Brain pericyte (primary cell): ENCODE measurements at places on chromosomes 1 and 21.

- DNase-seq: peak; percentile 60
Observed at GRCh38 chr1:46183079-46183847, 7.0 kb upstream of the P3R3URF start.

DNA sequence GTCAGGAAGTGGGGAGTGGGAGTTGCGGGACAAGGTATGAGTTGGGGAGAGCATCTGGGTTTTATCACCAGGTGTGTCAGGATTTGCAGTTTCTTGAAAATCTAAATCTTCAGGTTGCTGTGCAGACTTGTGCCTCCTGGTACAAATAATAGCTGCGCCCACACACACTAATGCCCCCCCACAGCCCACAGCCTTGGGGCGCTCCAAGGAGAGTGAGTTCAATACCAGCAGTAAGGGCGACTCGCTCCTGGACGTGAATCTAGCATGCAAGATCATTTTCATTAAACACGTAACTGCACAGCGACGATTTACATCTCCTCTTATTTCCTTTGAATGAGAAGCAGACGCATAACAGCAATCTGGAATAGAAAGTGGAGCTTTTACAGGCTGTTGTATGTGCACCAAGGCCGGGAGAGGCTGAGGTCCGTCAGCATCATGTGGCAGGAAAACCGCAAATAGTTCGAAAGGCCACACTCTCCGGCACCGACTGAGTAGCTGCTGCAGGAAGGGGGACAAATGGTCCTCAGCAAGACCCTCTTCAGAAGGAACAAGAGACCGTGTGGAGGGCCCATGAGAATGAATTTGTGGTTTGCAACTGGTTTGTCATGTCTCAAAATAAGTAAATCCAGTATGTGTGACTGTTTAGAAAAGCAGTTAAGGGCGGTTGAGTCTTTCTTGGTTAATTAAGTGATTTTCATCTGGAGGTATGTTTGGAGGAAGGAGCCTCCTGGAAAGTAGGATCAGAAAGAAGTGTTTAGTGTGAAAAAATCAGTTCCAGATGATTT, 439.5 kb downstream of the SMYD3 start:
- peak; percentile 7 for DNase-seq

GRCh38 chr1:54649921-54650320, 8.3 kb downstream of the MROH7 start:
- no peak for DNase-seq

DNA sequence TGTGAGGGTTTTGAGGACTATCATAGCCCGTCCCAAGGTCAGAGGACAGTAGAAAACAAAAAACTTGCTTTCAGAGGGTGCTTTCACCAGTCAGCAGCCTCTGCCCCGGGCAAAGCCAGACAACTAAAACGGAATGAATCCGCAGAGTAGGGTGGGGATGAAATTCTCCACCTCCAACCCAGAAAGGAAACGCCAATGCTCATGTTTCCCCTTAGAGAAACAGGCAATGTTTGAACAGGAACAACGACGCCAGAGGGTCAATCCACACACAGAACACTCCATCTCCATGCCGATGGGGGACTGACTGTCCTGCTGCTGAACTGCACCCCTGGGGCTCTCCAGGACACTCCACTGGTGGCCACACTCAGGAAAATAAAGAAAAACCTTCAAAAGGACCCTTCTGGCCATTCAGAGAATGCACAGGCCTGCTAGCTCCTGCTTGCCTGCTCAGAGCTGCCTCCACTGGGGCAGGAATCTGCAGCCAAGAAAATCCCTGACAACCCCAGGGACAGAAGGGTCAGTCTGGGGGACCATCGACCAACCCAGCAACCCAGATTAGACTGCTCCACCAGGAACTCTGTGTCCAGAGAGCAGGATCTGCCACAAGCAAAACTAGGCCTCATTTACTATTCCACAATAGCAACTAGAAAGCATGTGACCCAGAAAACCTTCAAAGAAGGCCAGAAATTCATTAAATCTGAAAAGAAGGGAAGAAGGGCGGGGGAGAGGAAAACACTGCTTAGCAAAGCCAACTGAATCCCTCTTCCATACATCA, 116.0 kb downstream of the TOMM20 start:
- DNase-seq: no peak

- no peak for DNase-seq
Observed at GRCh38 chr1:207959141-207959825, 48.4 kb upstream of the CD34 start.

DNA sequence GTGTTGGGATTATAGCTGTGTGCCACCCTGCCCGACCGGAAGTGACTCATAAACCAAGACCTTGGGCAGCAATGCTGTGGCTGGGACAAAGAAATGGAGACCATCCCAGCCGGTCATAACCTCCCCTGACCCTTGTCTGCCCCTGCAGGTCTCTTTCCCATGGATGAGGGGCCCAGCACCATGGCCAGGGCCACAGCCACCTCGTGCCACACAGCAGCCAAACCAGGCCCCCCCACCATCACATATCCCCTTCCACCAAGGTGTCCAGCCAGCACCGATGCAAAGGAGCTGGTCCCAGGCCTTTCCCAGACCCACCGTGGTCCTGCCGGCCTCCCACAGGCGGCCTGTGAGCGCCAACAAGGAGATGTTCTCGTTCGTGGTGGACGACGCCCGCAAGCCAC, 42.2 kb downstream of the FHAD1 start:
- no peak for DNase-seq

DNA sequence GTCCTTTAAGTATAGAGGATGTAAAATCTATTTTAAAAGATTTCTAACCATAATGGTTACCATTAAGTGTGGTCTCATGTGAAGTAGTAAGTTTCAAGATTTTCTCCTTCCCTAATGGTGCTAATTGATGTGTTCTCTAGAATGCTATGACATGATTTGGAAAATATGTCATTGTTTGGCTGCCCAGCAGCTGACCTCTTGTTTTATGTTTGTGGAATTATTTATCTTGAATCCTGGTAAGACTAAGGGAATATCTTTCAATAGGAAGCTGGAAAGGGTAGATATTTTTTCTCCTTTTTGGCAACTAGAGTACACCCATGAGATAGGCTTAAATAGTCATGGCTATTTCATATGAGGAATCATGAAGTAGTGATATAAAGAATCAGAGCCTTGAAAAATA, 139.8 kb upstream of the CHODL start:
- DNase-seq: no peak

GRCh38 chr1:95304803-95305202, 70.8 kb downstream of the RWDD3 start:
- DNase-seq: no peak

DNA sequence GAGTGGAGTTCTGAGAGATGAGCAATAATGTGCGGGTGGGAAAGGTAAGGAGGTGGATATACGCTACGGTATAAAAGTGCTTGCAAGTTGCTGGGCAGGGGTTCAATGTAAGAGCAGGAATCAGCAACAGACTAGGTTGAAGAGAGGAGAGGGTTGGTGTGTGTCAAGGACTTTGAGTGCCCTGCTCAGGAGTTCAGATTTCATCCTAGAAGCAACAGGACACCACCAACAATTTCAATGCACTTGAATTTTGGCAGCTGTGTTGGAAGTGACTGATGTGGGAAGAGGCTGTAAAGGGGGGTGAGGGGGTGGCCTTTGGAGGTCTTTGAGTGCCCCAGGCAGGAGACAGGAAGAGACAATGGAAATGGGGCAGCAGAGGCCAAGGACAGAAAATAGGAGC, 57.3 kb downstream of the RHOU start:
- DNase-seq: no peak

GRCh38 chr1:225848030-225848955, 33.9 kb downstream of the TMEM63A start:
- DNase-seq: no peak

DNA sequence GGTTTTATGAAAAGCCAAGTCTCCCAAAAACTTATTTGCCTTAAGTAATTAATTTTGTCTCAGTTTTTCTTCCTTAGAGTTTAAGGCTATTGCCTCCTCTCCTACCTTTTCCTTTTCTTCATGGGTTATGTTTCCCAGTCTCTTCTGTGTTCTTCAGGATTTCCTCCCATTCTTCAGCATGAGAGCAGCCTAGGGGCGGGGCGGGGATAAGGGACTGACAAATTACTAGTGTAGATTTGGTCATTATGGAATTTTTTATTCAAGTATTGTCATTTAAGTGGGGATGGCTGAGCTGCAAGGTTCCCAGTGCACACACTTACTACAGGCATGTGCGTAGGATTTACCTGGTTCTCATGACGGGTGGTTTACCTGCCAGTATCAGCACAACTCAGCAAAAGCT, 35.2 kb upstream of the PIGV start:
- no peak for DNase-seq

- DNase-seq: no peak
Observed at GRCh38 chr1:229557200-229557850, 1.2 kb downstream of the ABCB10 start.

GRCh38 chr1:197799271-197799670, 24.0 kb upstream of the DENND1B start:
- DNase-seq: no peak

GRCh38 chr1:48841461-48841860, 64.8 kb upstream of the BEND5 start:
- no peak for DNase-seq

GRCh38 chr1:119935373-119935772, 39.1 kb upstream of the ADAM30 start:
- no peak for DNase-seq
